ENCODE measurements at places on chromosomes 11 and 22. TPM values are rescaled to one million over a fixed set of nuclear protein-coding genes. Genes with fewer than 3 reads are reported as not detected.
A peak's percentile ranks its signal among the peaks of the same experiment; 100 is the strongest.

DNA sequence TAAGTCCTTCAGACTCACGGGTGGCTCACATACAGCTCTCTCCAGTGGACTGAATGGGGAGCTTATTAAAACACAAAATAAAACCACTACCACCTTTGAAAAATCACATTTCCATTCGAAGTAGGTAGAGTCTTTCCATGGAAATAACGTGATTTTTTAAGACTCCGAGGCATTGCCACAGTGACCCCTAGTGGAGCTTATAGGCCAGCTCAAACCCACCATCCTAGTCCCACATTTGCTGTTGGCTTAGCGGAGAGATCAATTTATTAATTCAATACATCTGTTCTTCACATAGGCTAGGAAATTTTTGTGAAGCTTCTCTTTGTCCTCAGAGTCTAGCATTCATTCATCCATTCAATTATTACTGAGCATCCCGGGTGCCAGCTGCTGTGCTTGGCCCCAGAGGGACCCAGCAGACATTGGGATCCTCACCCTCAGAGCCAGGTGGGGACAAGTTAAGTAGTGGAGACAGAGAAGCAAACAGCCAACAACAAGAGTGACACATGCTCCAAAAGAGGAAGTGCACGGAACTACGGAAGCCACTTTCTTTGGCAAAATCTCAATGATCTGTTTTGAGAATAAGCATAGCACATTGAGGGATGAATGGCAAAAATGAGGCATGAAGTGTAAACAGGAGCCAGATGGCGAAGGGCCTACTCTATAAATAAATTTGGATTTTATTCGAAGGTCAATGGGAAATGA lies 10.2 kb upstream of the P4HA3 start:
- DNase-seq, result no peak

GRCh38 chr11:13210424-13210823 lies 67.2 kb upstream of the BMAL1 start:
- DNase-seq, result peak; percentile 68

- no peak for DNase-seq
Measured at GRCh38 chr11:102990145-102990544, 34.6 kb upstream of the MMP13 start.

DNA sequence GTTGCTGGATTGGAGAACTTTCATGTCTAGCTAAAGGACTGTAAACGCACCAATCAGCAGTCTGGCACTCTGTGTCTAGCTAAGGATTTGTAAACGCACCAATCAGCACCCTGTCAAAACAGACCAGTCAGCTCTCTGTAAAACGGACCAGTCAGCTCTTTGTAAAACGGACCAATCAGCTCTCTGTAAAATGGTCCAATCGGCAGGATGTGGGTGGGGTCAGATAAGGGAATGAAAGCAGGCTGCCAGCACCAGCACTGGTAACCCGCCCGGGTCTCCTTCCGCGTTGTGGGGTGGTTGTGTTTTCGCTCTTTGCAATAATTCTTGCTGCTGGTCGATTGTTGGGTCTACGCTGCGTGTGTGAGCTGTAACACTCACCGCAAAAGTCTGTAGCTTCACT lies 11.3 kb downstream of the MYO18B start:
- no peak for DNase-seq

GRCh38 chr11:70928854-70929598 lies 323.4 kb downstream of the SHANK2 start:
- DNase-seq, result no peak

DNA sequence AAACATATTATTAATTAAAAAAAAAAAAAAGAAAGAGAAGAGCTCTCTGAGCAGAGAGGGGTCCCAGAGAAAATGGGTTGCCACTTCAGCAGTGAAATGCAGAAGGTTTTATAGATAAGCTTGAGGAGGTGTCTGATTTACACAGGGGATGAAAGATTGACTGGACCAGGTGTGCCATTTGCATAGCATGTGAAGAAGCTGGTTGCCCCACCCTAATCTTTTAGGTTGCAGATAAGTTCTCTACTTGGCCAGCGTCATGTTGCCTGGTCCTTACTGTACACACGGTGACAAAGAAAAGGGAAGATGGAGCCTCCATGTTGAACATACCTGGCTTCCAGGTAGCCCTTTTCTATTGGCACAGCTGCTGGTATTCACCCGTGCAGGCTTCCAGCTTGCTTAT lies 41.4 kb downstream of the MS4A2 start:
- DNase-seq, result no peak

DNA sequence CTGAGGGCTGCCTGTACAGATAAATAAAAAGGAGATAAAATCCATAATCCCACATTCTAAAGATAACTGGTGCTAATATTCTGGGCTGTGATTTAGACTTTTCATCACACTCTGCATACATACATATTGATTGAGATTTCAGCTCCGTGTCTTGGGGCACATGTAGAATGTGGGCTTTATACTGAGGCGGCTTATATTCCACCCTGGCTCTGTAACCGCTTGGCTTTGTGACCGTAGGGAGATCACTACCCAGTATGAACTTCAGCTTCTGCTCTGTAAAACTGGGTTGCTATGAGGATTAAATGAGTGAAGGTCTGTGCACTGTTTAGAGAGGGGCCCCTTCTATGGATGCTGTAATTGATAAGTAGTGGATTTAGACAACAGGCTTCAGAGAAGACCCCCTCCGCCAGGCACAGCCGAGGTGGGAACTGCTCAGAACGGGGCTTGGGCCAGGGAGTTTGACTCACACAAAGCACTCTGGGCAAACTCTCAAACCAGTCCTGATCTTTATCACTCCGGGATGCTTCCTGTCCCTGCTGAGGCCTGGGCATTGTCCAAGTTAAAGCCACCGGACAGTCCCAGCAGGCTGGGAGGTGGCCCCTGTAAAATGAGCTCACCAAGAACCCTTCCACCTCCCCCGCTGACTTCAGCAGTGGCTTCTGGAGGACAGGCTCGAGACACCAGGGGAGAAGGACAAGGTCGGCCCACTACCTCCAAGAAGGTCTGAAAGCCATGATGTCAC lies 17.2 kb downstream of the KIAA1671 start:
- no peak for DNase-seq

DNA sequence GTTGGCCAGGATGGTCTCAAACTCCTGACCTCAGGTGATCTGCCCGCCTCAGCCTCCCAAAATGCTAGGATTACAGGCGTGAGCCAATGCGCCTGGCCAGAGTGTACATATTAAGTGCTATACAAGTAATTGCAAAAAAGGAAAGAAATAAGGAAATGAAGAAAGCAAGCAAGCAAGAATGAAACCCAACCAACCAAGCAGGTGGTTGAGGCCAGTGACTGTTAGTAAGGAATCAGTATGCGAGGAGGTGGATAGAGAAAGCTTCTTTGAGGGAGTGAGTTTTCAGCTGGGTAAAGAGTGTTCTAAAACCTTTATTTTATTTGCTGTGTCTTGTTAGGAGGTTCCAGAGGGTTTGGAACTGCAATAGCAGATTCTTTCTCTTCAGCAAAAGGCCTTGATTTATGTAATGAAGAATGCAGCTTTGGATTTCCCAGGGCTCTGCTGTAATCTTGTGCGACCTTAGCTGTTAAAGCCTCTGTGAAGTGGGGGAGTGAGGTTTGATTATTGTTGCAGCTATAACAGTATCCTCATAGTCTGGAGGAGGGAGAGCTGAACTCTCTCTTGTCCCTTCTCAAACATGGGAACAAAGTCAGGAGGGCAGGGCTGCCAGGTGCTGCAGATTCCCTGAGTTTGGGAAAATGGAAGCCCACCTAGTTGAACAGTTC lies 5.7 kb downstream of the AMPD3 start:
- no peak for DNase-seq

DNA sequence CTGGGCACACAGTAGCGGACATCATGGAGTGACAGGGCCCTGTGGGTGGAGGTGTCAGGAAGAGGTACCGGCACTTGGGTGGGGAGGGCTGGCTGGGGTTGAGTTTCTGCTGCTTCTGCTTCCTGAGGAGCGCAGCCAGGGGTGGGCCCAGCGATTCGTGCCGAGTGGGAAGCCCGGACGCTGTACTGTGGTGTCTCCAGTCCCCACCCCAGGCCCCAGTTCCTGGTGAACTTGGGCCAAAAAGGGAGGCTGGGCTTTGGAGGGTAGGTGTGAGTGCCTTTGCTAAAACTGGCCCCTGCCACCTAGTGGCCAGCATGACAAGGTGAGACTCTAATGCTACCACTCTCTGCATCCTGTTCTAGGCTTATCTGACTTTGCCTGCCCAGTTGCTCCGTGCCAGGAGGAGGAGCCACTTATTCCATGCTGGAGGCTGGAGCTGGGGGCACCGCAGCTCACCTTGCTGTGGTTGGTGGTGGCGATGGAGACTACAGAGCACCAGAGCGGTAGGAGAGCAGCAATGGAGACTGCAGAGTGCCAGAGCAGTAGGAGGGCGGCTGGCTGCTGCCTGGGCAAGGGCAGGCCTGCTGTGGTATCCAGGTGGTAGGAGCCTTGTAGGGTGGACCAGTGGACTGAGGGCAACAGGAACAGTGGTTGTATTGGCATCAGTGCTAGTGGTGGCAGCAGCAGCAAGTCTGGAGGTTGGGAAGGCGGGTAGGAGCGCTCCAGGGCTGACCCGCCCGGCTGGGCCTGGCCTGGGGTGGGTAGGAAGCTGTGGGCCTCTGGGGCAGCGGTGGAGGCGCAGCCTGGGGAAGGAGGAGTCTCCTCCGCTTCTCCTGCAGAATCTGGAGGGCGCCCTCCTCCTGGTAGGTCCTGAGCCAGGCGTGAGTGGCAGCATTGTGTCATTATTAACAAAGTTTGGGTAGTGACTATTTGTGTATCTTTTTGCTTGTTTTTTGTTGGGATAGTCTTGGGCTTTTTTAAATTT lies 2.2 kb upstream of the RFPL2 start:
- no peak for DNase-seq

DNA sequence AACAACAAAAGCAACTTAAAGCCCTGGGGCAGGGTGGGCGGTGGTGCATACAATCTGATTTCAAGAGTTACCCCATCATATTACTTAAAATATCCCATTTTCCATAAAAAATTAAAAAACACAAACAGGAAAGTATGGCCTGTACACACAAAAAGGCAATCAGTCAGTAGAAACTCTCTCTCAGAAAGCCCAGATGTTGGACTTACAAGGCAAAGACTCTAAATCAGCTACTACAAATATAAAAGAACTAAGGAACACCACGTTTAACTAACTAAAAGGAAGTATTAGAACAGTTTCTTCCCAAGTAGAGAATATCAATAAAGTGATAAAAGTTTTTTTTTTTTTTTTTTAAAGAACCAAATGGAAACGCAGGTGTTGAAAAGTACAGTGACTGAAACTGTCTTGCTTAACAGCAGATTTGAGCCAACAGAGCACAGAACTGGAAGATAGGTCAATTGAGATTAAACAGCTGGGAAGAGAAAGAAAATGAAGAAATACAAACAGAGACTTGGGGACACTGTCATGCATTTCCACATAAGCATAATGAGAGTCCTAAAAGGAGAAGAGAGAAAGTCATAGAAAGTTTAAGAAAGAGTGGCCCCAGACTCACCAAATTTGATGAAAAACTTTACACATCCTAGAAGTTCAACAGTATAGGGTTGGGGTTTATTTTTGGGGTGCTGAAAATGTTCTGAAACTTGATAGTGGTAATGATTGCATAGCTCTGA lies 8.6 kb downstream of the SC5D start:
- peak; percentile 24 for DNase-seq

DNA sequence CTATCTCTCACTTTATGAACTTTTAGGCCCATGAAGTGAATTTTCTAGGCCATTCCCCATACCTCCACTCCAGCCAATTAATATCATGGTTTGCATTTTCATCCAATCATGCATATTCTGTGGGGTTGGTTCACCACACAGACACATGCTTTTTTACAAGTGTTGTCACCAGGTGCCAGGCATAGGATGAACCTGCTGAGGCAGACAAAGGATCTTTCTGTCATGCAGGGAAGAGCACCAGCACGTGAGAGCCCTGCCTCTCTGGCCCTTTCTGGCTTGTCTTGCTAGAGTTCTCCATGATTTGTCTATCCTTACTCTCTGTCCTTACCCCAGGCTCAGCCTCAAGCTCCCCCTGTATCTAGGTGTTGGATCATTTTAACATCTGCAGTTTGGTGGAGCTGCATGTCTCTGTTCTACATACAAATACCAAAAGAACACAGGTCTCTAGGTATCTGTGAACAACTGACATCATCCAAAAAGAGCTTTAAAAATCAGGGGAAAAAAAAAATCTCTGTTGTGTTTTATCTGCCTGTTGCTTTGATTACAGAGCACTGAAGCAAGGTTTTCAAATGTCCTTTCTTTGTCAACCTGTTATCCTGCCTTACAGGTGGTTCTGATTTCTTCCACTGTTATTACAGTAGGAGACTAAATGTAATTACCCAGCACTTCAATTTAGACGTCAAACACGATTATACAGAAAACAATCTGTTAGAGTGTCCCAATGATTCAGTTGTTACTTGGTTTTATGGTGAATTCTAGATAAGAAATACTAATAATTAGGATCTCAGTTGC lies 58.4 kb upstream of the GRAMD1B start:
- DNase-seq, result no peak

DNA sequence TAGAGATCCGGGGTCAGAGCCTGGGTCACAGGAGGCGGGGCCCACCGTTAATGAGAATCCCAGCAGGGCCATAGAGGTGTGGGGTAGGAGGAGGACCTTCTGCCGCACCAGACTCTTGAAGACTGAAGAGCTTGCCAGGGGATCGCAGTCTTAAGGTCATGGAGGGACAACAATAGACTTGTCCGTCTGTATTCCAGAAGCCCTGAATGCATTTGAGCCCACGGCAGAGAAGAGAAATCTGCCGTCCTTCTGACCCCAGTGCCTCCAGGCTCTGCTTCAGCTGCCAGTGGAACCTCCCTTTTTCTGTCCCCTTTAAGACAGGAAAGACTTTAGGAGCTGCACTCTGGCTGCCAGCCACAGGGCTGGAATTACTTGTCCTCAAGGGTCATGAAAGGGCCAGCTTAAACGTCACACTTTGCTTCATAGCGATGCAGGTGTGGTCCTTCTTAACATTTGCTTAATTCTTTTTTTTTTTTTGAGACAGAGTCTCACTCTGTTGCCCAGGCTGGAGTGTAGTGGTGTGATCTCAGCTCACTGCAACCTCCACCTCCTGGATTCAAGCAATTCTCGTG lies 15.5 kb upstream of the ST3GAL4 start:
- DNase-seq, result peak; percentile 64

GRCh38 chr22:44883011-44883421 lies 126.8 kb downstream of the PHF21B start:
- no peak for DNase-seq

DNA sequence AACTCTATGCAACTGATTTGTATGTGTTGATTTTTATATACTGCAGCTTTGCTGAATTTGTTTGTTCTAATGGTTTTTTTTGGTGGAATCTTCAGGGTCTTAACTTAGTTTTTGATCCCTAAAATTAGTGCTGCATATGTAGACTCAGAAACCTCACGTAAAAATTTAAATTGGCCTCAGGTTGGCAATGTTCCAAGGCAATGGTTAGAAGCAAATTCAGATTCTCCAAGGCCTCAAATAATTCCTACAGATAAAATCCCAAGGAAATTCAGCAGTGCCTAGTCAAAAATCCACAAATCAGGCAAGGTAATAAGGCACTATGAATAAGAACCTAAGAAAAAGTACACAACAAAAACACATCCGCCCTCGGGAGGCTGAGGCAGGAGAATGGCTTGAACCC lies 9.5 kb downstream of the PDE3B start:
- DNase-seq, result no peak

- no peak for DNase-seq
Measured at GRCh38 chr11:128776069-128776423, 82.2 kb downstream of the FLI1 start.

GRCh38 chr11:117833401-117833891 lies 8.9 kb upstream of the FXYD2 start:
- peak; percentile 82 for DNase-seq

YPEL4 gene
- total RNA-seq, result 2.3 TPM

PVALB gene
- 0.70 TPM for total RNA-seq

SLC35E4 gene
- 3.8 TPM for total RNA-seq

BBOX1 gene
- total RNA-seq, result not detected

MAJIN gene
- not detected for total RNA-seq

SHISAL1 gene
- total RNA-seq, result 0.79 TPM

ASPHD2 gene
- total RNA-seq, result 2.1 TPM

SLC17A6 gene
- total RNA-seq, result not detected
